Activated CD4-positive, CD25-positive, alpha-beta regulatory T cell treated with anti-CD3 and anti-CD28 coated beads, Interleukin-2, amount 50 U/mL, for 16 hours (primary cell): ENCODE measurements at places on chromosomes 7 and 10.

DNA sequence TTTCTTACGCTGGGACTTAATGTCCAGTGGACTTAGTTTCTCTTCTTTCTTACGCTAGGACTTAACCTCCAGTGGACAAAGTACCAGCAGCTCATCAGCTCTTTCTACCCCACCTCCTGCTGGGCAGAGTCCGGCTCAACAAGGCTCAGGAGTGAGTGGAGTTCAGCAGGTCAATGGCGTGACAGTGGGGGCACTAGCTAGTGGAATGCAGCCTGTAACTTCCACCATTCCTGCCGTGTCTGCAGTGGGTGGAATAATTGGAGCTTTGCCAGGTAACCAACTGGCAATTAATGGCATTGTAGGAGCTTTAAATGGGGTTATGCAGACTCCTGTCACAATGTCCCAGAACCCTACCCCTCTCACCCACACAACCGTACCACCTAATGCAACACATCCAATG lies 199.7 kb downstream of the MLLT10 start:
- DNase-seq = no peak

DNA sequence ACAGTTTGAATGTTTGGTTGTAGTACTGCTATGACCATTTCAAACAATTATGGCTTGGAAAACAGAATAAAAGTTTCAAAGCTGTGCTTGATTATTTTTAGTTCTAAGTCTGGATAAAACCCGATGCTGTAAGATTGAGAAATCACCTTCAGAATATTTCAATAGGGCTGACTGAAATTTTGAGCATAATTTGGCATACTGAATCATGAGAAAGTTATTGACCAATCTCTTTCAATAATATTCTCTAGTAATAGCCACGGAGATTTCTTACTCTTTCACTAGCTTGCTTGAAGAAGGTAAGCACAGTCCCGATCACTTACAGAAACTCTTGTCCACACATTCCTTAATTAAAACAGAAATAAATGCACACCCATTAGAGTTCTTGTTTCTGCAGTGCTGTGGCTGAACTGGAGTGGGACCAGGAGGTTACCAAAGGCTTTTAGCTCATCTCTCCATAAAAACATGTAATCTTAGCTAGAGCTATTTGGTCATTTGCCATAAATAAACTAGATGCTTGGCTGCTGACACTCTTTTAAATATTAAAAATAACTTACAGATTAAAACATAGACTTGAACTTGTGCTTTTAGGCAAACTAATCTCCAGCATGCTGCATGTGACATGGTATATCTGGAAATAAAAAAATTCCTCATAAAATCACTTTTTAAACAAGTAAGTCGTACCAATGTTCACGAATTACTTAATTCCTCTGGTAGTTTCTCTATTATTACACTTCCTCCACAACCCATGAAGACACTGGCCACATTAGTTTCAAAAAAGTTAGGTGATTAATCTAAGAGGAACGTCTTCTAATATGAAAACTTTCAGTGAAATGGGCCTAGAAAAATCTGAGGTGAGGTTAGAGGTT lies 97.8 kb downstream of the AGMO start:
- no peak for DNase-seq

DNA sequence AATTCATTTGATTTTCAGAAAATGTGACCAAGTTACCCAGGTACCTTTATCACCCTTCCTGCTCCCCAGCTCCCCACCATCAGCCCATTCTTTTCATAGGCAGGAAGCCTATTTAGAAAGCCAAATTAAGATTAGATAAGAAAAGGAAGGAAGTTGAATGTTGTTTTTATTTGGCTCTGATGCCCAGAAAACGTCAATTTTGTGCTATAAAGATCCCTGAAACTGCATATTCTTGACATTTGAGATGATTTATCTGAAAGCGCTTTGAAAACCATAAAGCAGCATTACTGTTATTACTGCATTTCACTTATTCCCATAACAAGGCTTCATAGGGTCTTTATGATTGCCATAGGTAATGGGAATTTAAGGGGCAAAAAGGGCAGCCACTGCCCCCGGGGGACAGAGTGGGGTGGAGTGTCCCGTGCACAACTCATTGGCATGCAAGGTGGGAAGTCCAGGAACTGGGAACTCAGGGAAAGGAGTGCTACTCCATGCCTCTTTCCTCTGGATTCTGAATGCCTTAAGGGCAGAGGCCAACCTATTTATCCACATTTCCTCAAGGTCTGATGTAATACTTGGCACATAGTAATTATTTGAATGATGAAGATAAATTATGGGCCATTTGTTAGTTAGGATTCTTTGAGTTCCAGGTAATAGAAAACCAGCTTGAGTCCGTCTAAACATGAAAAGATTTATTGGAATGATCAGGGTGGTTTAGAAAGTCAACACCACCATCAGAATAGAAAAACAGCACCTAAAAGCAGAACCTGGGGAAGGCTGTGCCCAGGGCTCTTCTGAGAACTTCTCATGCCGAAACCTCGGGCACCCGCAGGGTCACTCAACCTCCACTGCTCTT lies 100.6 kb upstream of the ELMO1 start:
- no peak for DNase-seq

DNA sequence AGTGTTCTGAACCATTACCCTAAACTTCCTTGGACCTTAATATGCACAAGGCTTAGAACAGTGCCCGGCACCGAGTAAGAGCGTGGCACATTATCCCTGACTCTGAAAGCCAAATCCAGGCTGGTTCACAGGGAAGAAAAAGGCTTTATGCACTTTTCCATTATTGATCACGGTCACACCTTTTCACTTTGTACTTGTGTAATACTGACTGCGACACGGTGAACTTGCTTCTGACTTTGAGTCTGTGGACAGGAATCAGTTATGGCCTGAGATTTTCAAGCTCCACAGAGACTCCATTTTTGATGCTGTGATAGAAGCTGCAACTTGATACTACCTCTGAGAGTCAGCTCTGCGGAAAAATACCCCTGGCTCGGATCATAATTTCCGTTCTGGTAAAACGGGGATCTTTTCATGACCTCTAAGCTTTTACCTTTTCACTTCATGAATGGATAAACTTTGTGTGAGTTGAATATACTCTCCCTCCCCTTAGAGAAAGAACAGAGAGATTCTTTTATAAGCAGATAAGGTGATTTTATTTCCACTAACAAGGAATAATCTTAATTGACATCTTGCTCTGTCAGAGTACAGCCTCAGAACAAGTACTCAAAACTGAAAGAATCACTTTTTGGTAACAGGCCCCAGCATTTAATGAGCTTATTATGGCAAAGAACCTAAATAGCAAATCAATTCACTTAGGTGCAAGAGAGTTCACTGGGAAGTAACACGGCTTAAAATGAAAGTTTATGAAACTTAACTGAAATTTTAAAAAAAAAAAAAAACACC lies 88.8 kb downstream of the ELMO1 start:
- DNase-seq = no peak
